ENCODE measurements at places on chromosomes 13 and 19.

DNA sequence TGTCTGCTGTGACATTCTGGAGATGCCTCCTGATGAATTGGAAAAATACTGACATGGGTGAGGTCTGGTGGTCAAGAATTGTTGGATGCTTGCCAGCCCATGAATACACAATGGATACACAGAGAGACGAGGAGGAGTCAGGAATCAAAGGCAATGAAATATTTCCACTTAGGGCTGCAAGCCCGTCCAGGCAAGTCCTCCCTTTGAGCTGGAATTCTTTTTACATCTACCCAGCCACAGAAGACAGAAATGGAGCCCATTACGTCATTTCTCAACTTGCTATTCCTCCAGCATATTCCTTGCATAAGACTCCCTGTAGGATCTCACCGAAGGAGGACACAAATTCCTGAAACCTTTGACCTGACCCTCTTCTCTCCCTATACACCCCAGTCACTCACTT lies 15.7 kb upstream of the IGFL4 start:
- DNase-seq = no peak

DNA sequence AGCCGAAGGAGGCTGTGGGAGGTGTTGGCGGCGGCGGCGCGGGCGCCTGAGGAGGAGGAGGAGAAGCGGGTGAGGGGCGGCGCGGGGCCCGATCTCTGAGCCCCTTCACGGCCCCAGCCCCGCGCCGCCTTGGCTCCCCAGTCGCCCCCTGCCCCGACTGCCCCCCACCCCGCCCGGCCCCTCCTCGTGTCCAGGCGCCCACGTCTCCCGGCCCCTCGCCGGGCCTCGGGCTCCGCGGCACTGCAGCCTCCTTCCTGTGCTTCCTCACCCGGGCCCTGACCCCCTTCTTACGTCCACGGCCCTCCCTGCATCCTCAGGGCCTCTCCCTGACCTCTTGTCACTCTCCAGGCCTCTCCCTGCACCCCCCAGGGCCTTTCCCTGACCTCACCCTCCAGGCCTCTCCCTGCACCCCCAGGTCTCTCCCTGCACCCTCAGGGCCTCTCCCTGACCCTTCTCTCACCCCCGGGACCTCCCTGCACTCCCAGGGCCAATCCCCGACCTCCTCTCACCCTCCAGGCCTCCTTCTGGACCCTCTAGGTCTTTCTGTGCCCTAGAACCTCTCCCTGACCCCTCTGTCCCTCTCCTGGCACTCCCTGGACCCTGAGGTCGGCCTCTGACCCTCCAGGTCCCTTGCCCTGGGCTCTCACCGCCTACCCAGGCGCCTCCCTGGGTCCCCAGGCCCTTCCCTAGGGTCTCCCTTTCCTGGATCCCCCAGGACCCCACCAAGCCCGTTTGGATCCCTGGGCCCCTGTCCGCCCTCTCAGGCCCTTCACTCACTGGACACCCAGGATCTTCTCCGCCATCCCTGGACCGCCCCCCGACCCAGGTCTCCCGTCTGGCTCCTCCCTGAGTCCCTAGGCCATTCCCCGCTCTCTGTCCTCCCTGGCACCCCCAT lies 460 bp downstream of the KMT5C start:
- DNase-seq = no peak

GRCh38 chr19:33580026-33580644 lies 41.6 kb upstream of the CHST8 start:
- DNase-seq = no peak

DNA sequence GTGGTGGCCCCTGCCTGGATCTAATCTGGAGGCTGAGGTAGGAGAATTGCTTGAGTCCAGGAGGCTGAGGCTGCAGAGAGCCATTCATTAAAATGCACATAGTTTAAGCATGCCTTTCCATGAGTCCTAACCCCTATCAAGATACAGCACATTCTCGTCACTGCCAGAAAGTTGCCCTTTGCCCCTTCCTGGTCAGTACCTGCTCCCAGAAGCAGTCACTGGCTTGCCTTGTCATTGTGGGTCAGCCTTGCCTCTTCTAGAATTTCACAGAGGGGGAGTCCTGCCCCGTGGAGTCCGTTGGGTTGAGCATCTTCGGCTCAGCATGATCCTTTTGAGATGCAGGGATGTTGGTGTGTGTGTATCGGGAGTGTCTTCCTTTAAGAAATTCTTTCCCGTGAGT lies 10.8 kb downstream of the BICRA start:
- no peak for DNase-seq

- no peak for DNase-seq
These were observed 373.5 kb downstream of the KCTD12 start for GRCh38 chr13:76512721-76513145.

GRCh38 chr19:1837625-1838105 lies 10.6 kb downstream of the REXO1 start:
- DNase-seq = peak; percentile 37

Measured in activated T-helper 1 cell treated with anti-CD3 and anti-CD28 coated beads, Interleukin-2, amount 50 U/mL, for 16 hours (primary cell).